HepG2 (cell line): ENCODE measurements at places on chromosomes 1 and 21.

DNA sequence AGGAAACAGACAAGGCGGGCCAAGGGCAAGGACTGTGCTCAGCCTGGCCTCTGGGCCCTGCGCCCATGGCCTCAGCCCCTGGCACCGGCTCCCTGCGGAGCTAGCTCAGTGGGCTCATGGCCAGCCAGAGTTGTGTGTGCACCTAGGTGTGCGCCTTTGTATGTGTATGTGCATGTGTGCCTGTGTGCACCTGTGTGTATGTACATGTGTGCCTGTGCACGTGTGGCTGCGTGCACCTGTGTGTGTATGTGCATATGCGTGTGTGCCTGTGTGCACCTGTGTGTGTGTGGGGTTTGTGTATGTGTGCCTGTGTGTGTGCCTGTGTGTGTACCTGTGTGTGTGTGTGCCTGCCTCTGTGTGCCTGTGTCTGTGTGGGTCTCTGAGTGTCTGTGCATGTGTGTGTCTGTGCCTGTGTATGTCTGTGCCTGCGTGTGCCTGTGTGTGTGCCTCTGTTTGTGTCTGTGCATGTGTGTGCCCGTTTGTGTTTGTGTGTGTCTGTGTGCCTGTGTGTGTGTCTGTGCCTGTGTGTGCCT lies 7.4 kb downstream of the GPR137B start:
- no peak for DNase-seq

- DNase-seq, result no peak
These were observed 415.0 kb upstream of the ESRRG start for GRCh38 chr1:217138173-217138765.

- no peak for DNase-seq
These were observed 7.2 kb upstream of the CCN1 start for GRCh38 chr1:85573322-85573721.

DNA sequence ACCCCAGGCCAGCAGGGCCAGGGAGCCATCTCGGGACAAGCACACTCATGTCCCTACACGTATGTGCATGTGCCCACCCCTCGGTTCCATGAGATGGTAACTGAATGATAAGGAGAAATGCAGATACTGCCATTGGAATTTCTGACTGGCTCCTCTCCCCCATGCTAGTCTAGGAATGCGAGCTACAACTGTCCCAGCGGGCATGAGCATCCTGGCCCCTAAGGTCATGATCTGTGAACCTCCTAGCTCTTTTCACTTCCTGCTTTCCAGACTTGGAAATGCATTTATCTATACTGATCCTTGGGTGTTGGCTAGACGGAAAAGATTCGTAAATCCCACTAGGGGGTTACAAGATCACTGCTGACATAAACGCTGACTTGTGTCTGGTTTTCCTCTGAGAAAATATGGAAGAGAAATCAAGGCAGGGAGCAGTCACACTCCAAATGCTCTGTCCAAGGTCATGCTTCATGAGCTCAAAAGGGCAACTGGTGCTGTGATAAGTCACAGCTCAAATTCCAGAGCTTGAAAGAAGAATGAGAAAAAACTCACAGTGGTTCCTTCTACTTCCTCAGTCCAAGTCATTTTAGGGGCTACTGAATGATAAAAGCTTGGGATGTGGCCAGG lies 49.8 kb downstream of the SLC45A1 start:
- DNase-seq, result no peak

- no peak for DNase-seq
These were observed 39.7 kb downstream of the LACTBL1 start for GRCh38 chr1:22932803-22933470.

GRCh38 chr1:165539908-165540307 lies 3.9 kb upstream of the LRRC52 start:
- no peak for DNase-seq

DNA sequence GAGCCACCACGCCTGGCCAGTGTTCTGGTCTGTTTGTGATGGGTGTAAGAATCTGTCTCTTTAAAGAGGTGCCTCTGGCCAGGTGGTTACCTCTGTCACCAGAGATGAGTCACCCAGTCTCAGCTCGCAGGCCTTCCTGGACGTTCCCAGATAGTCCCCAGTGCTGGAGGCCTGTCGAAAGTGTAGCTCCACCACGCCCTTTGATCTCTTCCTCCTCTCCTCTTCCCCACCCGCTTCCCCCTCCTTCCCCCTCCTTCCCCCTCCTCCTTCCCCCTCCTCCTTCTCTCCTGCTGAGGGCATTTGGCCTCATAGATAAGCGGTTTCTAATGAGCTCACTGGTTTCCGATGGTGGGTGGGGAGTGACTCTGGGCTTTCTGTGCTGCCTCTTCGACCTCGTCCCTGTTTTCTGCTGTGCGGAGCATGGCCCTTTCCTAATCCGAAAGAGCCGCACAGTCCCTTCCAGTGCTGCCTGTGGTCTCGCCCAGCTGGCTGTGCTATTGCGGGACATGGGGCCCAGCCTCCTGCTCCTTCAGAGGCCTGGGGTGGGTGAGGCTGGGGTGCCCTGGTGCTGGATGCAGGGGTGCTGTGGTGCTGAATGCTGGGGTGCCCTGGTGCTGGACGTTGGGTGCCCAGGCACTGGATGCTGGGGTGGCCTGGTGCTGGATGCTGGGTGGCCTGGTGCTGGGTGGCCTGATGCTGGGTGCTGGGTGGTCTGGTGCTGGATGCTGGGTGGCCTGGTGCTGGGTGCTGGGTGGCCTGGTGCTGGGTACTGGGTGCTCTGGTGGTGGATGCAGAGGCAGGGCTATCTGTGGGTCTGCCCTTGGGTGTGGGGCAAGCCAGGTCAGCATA lies 19.2 kb downstream of the AGPAT3 start:
- DNase-seq, result peak; percentile 73

DNA sequence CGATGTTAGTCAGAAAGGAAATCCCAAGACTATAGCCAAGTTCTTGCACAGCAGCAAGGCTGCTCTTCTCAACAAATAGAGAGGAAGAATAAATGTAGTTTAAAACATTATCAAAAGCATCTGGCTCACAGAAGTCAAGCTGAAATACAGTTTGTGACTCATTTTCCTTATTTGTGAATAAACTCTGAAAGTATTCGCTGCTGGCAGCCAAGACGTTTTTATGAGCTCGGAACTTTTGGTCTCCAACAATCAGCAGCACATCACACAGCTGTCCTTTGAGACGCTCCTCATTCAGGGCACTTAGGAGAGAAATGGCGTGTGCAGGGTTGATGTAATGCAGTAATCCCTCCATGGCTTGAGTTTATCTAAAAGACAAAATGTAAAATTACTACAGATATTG lies 16.4 kb downstream of the ZBTB21 start:
- DNase-seq, result no peak

DNA sequence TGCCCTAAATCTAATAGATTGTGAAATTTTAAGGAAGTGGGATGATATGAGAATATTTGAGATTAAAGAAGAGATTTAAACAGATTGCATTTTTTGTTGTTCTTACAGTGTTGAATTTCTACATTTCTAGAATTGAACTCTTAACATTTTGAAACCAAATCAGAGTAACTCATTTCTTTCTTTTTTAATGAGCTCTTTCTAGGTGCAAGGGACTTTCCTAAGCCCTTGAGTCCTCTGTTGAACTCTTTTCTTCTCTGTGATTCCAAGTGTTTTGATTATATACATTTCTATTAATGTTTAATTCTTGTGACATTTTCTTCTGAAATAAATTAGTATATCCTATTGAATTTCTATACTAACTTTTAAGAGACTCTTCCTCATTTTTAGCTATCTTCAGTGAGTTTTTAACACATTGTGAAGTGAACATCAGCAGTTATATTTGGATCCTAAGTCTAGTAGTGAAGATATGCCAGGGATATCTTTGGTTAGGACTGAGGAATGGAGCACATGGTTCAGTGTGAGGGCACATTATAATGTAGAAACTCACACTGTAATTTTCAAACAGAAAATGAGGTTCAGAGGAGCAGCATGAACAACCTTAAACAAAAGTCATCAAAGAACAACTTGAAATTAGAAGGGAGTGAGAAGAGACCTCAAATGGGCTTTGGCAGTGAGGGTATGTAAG lies 53.1 kb downstream of the ATG4C start:
- DNase-seq, result no peak

DNA sequence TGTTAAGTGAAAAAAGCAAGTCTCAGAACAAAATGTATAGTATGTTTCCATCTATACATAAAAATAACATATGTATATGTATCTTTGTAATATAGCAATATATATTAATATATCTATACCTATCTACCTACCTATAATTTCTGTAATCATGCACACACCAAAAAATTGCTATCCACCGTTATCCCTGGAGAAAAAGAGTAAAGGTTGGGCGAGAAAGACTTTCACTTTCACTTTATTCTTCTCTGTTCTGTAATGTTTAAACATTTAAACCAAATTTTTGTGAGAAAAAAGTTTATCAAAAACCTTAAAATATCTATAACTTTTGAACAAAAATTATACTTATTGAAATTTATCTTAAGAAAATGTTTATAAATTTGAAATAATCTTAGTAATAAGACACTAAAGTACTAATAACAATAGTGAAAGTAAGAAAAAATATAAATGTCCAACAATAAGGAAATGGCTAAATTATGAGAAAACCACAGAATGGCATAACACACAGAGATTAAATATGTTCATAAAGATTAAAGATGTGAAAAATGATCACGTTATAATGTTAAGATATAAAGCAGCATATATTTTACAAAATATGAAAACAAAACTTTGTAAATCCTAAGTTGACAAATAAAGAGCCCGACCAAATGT lies 74.0 kb upstream of the LRRC53 start:
- DNase-seq, result no peak

GRCh38 chr1:170424346-170424745 lies 107.6 kb upstream of the GORAB start:
- DNase-seq, result no peak

GRCh38 chr1:153735090-153735420 lies 7.2 kb downstream of the INTS3 start:
- DNase-seq, result no peak

DNA sequence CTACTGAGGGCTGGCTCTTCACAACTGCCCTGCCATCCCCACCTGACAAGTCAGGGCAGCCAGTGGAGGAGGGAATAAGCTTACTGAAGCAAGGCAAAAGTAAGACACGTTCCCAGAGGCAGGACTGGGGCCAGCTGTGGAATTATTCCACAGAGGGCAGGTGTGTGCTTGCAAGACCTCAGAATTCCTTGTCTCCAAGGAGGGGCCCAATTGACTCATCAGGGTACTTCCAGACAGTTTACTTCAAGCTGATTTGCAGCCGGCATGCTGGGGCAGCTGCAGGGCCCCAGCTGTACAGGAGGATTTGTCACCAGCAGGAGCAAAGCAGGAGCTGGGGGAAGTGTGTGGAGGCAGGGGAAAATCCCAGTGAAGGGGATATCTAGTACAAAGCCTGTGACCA lies 167.5 kb upstream of the CAMK1G start:
- no peak for DNase-seq

- DNase-seq, result no peak
These were observed 257.3 kb downstream of the PTBP2 start for GRCh38 chr1:96978901-96979300.

GRCh38 chr1:17347769-17348592 lies 24.0 kb upstream of the PADI6 start:
- no peak for DNase-seq

- no peak for DNase-seq
These were observed 326.5 kb downstream of the KIF26B start for GRCh38 chr1:245481261-245481660.

DNA sequence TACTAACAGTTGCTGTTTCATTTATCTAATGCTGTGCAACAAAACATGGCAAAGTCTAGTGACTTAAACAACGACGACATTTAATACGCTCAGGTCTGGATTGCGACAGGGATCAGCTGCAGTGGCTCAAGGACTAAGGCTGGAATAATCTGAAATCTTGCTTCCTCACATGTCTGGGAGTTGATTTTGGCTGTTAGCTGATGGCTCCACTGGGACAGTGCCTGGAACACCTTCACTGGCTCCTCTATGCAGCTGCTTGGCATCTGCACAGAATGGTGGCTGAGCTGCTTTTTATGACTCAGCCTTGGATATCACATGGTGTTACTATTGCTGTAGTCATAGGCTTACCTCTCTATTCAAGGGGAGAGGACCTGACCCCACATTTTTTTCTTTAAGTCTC lies 24.0 kb upstream of the BTG3 start:
- no peak for DNase-seq

GRCh38 chr1:172601046-172601630 lies 57.8 kb upstream of the FASLG start:
- peak; percentile 5 for DNase-seq

- no peak for DNase-seq
These were observed 37.7 kb upstream of the PADI1 start for GRCh38 chr1:17167041-17167785.

DNA sequence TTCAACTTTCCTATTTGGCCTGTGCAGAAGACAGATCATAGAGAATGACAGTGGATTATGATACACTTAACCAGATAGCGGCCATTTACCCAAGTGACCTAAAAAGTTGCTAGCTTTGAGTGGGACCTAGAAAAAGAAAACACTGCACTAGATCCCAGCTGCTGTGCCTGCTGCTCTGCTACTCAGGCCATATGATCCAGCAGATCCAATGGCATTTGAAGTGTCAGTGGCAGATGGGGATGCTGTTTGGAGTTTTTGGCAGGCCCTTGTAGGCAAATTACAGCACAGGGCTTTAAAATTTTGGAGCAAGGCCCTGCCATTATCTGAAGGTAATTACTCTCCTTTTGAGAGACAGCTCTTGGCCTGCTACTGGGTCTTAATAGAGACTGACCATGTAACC lies 74.0 kb upstream of the KCNE2 start:
- DNase-seq, result no peak

GRCh38 chr1:235423214-235423652 lies 56.0 kb downstream of the TBCE start:
- no peak for DNase-seq

- no peak for DNase-seq
These were observed 43.1 kb upstream of the SGIP1 start for GRCh38 chr1:66490816-66491215.

DNA sequence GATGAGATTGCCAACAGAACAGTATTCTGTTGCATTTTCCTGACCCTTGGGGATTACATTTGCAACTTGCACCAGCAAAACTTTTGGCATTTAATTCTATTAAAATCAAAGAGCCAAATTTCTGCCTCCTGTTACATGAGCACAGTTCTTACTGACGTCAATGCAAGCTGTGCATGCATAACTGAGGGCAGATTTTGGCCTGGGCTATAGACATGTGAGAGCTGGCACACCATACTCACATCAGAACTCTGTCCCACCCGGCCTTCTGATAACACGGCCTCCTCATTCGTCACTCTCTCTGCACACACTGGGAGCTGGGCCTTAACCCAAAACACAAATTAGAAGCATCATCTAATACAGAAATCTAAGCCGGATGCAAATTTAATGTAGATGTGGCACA lies 31.5 kb downstream of the PAPPA2 start:
- no peak for DNase-seq
